Naive thymus-derived CD4-positive, alpha-beta T cell (primary cell): ENCODE measurements at places on chromosomes 4 and X.

DNA sequence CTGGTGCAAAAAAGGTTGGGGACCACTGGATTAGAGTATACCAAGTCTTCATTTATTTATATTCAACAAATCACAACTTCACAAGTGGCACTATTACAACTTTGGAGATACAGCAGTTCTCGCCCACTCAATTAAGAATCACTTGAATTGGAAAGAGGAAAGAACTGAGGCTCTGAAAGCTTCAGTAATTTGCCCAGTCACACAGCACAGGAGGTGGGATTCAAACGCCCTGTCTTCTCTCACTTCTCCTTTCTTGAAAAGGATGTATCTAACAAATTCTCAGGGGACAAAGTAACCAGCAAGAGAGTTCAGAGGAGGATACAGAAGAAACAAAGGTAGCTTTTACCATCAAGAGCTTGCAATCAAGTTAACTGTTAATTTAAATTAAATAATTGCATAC is 12.4 kb downstream of the SMIM14 start:
- no peak for DNase-seq

DNA sequence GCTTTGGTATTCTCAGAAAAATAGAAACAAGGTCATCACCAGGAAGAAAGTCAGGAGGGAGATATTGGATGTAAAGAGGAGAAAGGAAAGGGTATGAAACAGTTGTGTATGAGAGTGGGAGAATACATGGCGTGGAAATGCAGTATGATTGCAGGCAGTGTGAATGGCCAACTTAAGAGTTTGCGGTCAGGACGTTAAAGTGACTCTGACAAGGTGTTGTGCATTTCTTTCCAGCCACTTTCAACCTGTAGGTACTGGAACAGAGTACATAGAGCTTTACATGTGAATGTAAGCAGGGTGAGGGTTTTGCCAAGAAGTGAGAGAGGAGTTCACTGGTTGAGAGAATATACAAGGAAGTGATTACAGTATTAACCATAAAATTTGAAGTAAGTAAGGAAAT is 15.7 kb downstream of the ATP10D start:
- no peak for DNase-seq

- no peak for DNase-seq
Observed at GRCh38 chrX:38961936-38962335, 160.7 kb downstream of the MID1IP1 start.

- peak; percentile 85 for DNase-seq
Observed at GRCh38 chrX:153926858-153927671, 1.0 kb upstream of the ARHGAP4 start.

GRCh38 chr4:61772126-61772525 is 572.0 kb downstream of the ADGRL3 start:
- DNase-seq = no peak

- no peak for DNase-seq
Observed at GRCh38 chrX:108664701-108665100, 71.7 kb downstream of the IRS4 start.

GRCh38 chr4:101701551-101701950 is 89.0 kb upstream of the BANK1 start:
- DNase-seq = no peak

GRCh38 chrX:32745323-32745722 is 466.0 kb downstream of the DMD start:
- DNase-seq = no peak

DNA sequence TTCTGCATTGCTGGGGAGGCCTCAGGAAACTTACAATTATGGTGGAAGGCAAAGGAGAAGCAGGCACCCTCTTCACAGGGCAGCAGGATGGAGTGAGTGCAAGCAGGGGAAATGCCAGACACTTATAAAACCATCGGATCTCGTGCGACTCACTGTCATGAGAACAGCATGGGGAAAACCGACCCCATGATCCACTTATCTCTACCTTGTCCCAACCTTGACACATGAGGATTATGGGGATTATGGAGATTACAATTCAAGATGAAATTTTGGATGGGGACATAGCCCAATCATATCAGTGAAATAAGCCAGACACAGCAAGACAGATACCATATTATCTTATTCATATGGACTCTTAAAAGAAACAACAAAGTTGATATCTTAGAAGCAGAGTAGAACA is 134.9 kb downstream of the C4orf33 start:
- no peak for DNase-seq

GRCh38 chrX:85026170-85026569 is 22.5 kb downstream of the APOOL start:
- DNase-seq = no peak

- DNase-seq = no peak
Observed at GRCh38 chr4:172348426-172348825, 535.2 kb downstream of the GALNTL6 start.

GRCh38 chr4:4377732-4378460 is 9.0 kb upstream of the NSG1 start:
- DNase-seq = no peak

GRCh38 chr4:109263721-109264120 is 38.7 kb downstream of the COL25A1 start:
- DNase-seq = no peak

GRCh38 chr4:74503580-74503979 is 58.6 kb downstream of the AREG start:
- DNase-seq = no peak

- no peak for DNase-seq
Observed at GRCh38 chr4:113292371-113293042, 243.1 kb downstream of the ANK2 start.

GRCh38 chr4:2570551-2571222 is 34.2 kb downstream of the FAM193A start:
- peak; percentile 43 for DNase-seq

DNA sequence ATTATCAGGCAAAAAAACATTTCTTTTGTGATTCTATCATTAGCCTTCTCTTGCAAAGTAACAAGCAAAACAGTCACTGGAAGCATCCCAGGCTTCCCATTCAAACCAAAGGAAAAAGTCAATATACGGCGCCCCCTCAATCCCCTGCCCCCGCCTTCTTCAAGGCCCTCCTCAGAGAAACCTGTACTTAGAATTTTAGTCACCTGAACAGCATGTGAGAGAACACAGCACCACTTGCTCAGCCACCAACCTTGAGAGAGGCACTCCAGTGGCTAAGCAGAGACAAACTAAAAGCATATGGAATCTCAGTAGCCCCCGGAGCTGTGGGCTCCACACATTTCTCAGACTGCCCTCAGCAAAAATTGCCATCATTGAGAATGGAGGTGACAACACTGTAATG is 25.2 kb downstream of the LEF1 start:
- no peak for DNase-seq

DNA sequence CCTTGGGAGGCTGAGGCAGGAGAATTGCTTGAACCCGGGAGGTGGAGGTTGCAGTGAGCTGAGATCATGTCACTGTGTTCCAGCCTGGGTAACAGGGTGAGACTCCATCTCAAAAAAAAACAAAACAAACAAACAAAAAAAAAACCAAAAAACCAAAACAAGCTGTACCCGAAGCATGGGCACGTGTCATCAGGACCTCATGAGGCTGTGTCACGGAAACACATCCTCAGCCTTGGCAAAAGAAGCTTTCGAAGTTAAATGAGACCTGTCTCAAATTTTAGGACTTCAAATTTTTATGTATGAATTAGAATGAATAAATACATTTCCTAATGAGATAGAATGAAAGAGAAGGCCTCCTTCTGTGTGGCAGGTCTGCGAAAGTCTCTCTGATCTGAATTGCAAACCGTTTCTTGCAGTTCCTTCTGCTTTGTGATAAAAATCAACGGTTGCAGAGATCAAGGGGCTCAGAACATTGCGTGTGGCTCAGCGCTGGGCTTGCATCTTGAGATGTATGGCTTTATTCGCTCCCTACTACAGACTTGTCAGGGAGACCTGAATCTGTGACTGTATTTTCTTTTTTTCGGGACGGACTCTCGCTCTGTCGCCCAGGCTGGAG is 19.5 kb upstream of the CRLF2 start:
- peak; percentile 60 for DNase-seq

DNA sequence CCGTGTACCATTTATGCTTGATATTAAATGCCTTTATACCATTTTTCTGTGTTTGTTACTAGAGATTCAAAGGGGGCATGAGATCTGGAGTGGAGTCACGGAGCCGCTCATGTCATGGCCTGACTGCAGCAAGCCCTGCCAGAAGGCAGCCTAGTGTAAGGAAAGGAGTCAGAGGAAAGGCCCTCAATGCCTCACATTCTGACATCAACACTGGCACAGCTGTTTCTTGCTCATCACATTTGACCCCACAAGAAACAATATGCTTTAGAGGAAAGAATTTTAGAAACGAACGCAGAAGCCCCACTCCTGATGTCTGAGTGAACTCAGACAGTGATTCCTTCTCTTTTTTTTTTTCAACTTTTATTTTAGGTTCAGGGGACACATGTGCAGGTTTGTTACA is 322.4 kb upstream of the CPEB2 start:
- DNase-seq = no peak

DNA sequence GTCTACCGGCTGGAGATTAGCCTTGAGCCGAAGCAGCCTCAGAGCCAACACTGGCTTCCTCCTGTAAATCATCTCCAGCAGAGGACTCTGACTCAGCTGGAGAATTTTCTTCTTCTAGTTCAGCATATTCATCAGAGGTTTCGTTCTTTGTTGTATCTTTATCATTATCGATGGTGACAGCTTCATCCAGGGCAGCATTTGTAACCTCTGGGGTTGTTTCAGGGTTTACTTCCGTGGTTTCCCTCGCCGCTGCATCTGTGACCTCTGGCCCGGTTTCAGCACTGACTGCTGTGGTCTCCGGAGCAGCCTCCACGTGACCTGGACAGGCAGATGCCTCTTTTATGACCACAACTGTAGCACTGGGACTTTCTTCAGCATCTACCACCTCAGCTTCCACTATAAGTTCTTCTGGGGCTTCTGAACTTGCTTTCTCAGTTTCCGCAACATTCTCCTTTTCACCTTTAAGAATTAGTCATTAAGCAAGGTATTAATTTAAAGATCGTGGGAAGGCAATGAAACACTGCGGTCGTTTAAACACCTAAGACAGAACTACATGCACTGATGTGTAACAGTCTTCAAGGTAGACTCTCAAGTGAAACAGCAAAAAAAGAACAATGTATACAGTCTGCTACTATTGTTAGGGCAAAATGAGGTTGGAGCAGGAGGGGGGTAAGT is 13.3 kb downstream of the MGARP start:
- DNase-seq = peak; percentile 72

- DNase-seq = no peak
Observed at GRCh38 chrX:43560247-43560946, 95.7 kb upstream of the MAOA start.
